ENCODE measurements at places on chromosomes 13 and 19.

DNA sequence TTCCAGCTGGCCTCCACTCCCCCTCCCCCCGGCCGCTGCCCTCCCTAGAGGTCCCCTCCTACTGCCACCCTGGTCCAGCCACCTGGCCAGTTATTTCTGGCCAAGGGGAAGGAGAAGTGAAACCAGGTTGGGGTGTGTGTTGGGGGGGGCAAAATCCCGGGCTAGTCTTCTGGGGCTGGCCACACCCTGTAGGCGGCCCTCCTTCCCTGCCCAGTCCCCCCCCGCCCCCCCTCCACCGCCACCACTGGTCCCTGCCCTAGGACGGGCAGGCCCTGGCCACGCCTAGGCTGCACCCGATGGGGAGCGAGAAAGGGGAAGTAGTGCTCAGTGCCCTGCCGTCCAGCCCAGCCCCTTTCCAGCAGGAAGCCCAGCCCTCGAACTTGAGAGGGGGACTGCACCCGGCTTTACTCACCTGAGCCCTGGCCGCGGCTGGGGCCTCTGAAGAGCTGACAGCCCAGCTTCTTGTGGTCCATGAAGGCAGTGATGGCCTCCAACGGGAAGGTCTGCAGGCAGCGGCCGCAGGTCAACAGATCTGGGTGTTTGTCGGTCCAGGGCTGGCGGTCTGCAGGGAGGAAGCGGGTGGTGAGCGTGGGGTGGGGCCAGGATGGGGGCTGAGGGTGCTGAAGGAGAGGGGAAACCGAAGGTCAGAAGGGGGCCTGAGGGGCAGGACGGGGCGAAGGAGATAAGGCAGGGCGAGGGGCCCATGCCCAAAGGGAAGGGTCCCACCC lies 813 bp downstream of the ZNF296 start:
- peak; percentile 30 for DNase-seq

DNA sequence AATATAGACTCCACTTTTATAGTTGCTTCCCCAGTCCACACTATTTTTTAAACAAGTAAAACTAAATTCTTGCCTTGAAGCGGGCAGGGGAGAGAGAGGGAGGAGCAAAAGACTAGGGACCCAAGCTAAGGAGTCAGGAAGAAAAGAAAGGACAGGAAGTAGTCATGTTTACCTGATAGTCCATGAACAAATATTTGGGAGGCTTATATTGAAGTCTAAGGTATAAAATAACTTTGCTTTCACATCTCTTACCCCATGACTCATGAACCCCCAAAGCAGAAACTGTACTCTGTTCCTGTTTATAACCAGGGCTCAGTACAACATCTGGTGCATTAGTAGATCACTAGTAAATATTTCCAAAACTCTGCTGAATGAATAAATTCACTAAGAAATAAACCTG lies 67.3 kb downstream of the ZAR1L start:
- DNase-seq = no peak

- DNase-seq = no peak
Observed at GRCh38 chr19:5042556-5042955, 73.6 kb downstream of the KDM4B start.

GRCh38 chr13:92074658-92075057 lies 676.2 kb downstream of the GPC5 start:
- DNase-seq = no peak

DNA sequence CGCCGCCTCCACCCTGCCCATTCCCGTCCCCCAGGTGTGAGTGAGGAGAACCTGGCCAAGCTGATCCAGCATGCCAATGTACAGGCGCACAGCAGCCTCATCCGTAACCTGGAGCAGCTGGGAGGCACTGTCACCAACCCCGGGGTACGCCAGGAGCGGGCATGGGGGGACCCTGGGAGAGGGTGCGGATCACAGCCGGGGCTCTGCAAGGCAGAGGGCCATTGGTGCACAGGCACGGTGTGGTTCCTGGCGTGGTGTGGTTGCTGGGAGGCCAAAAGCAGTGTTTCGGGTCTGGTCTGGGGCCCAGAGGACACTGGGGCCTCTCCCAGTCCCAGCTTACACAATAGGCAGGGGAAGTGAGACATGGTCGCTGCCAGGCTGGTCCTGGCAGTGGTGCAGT lies 8.3 kb downstream of the STXBP2 start:
- no peak for DNase-seq

DNA sequence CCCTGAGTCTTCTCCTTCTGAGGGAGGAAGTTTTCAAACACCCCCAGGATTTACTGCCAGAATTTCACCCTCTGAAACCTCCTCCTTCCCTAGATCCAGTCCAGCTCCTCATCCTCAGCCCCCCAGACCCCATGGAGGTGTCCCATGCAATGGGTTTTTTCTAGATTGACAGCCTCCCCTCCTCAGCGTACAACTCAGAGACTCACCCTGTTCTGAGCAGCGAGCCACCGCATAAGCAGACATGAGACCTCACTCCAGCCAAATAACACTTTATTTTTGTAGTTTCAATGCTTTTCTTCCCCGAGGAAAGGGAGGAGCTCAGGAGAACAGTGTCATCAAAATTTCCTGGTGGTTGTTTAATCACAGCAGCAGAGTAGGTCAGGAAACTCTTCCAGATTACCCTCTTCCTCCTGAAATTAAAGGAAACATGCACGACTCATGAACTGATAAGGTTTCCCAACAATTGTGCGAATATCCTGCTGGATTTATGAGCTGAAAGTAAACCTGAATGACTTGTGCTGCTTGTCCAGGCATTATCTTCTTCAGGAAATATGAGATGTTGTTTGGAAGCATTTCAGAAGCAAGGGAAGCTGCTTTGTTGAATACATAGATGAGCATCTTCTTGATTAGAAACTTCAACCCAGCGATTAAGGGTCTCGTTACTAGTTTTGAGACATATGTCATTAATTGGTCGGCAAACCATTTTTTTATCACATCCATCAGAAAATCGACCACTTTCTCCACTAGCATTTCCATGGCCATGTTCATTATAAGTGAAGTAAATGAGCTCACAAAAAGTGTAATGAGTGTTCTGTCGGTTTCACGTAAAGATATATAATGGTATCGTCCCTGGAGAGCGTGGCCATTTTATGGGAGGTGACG lies 36.2 kb downstream of the ERICH4 start:
- peak; percentile 4 for DNase-seq

DNA sequence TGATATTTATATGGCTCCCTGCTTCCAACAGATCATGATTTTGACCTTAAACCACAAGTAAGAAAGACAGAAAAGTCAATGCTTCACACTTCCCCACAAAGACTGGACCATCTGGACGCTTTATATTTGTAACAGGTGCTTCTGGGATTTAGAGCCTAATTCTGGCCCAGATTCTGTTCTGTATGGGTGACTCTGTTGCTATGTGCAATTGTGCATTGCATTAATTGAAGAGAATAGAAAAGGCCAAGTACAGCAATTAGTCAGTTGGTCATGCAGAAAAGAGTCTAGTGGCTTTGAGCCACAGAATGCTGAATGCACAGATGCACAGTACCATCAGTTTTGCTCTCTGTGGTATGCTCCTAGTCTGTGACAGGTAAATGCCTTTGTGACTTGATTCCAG lies 657.4 kb upstream of the ATXN8OS start:
- no peak for DNase-seq

GRCh38 chr13:60584976-60585375 lies 188.0 kb downstream of the TDRD3 start:
- DNase-seq = peak; percentile 37

DNA sequence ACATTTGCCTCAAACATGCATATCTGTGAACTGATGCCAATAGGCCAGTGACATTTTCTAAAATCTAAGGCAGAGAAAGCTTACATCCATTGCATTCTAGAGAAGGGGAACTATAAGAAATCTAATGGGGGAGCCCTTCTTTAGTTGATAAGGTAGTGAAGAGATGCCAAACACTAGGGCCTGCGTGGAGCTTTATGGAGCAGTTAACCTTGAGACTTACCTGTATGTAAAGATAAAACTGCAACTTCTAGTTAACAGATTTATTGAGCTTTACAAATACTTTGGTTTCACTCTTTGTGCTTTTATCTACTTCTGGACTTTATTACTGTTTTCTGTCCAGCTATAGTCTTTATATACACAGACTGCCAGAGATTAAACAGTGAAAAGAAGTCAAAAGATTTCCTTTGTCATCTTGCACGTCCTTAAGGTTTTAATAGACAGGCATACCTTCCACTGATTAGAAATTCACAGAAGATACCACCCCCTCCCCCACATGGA lies 457.6 kb downstream of the KLF12 start:
- no peak for DNase-seq

DNA sequence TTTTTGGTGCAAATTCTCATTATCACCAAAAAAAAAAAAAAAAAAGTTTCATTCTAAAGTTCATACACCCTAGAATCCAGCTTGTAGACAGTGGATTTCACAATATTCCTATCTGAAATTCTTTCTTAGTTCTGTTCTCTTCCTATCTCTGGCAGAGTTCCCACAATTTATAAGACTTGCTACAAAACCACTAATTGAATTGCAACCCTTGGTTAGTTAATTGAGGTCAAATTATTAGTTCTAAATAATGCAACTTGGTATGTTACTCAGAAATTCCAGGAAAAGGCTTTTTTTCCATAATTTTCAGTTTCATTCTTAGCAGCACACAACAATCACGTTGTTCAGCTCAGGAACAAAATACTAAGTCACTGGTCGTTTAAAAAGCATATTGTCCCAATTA lies 58.5 kb downstream of the SPATA13 start:
- DNase-seq = peak; percentile 49

GRCh38 chr13:48009284-48009683 lies 8.2 kb upstream of the SUCLA2 start:
- DNase-seq = peak; percentile 80

- no peak for DNase-seq
Observed at GRCh38 chr13:112874751-112875300, 94.2 kb upstream of the MCF2L start.

DNA sequence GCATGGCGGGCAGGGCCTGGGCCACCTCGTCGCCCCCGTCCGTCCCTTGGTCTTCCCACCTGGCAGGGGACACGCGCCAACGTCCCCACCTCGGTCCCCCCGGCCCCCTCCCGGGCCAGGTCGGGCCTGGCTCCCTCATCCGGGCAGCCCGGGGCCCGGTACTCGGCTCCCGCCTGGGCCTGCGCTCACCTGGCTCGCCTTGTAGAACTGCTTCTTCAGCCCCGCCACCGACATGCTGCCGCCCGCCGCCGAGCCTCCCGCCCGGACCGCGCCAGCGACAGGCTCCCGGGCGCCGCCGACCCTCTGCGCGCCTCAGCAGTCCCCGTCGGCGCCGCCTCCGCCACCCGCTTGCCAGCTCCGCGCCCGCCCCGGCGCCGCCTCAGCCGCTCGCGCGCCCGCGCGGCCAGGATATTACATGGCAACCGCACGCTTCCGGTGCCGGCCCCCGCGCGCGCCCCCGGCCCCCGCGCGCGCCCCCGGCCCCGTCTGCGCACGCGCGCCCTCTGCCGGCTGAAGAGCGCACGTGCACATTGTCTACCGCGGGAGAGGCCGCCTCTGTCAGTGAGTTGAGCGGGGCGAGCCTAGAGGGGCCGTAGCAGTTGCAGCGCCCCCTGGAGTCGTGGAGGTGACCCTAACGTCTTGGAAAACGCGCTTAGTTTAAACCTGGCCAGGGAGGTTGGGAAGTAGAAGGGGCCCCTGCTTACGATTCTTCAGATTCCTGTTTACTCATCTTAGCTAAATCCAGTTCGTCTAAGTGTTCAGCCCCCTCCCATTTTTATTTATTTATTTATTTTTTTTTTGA lies at the start of gene SH3GL1:
SH3GL1 (minus strand) TSS at position 413 of the 802 bp plus-strand sequence; CDS start at position 234, 179 bp downstream.
- DNase-seq = peak; percentile 92

- no peak for DNase-seq
Observed at GRCh38 chr13:114045113-114045735, 71.3 kb upstream of the C13orf46 start.

GRCh38 chr19:55391702-55392615 lies 6.2 kb downstream of the RPL28 start:
- DNase-seq = no peak

GRCh38 chr19:42247640-42248199 lies 5.3 kb upstream of the GSK3A start:
- no peak for DNase-seq

GRCh38 chr13:96490496-96490989 lies 400.6 kb downstream of the HS6ST3 start:
- DNase-seq = no peak

DNA sequence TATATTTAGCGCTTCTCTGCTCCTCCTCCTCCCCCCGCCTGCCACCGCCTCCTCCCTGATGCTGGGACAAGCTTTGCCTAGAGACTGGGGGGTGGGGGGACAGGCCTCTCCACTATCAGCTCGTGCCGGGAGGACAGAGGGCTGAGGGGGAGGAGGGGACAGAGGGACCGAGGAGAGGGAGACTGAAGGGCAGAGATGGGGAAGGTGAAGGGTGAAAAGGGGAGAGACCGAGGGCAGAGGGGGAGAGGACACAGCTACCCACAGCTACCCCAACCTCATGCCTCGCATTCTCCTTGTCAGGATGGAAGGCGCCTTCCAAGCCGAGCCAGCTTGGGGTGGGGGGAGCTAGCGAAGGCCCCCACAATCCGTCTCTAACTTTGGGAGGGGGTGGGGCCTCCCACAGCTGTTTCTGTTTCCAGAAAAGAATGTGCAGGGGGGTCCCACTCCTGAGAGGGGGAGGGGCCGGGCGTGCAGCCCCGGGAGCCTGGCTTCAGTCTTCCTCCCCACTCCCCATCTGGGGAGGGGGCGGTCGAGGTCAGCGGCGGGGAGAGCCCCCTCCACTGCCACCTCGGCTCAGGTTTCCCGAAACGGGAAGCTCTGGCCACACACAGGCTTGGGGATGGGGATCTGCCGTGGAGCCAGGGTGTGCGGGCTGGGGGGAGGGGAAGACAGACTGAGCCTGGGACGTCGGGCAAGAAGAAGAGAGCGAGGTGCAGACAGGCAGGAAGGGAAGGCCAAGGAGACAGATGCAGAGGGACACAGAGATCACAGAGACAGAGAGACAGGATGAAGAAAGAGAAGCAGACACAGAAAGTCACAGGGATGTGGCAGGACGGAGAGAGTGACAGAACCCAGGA lies 1.6 kb downstream of the DACT3 start:
- DNase-seq = peak; percentile 16

GRCh38 chr19:57651654-57651996 lies 17.1 kb upstream of the ZSCAN4 start:
- no peak for DNase-seq

- DNase-seq = no peak
Observed at GRCh38 chr13:102028868-102029267, 373.0 kb downstream of the FGF14 start.

GRCh38 chr13:90640976-90641375 lies 706.5 kb upstream of the MIR17HG start:
- DNase-seq = peak; percentile 28

DNA sequence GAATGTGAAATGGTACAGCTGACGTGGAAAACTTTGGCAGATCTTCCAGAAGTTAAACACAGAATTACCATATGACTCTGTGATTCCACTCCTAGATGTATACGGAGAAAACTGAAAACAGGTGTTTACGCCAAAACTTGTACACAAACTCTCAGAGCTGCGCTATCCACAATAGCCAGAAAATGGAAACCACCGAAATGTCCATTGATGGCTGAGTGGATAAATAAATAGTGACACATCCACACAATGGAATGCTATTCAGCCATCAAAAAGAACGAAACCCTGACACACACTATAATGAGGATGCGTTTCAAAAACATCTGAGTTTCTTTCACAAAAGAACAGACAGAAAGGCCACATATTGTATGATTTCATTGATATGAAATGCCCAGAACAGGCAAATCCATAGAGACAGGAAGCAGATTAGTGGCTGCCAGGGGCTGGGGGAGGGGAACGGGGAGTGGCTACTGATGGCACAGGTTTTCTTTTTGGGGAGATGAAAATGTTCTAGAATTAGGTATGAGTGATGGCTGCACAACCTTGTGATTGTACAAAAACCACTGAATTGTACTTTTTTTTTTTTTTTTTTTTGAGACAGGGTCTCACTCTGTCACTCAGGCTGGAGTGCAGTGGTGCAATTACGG lies 33.0 kb downstream of the IL12RB1 start:
- peak; percentile 43 for DNase-seq

- DNase-seq = no peak
Observed at GRCh38 chr13:68713394-68713793, 1394.2 kb upstream of the ATXN8OS start.
